Endothelial cell (in vitro differentiated cells): ENCODE measurements at places on chromosomes 2 and 18. TPM values are rescaled to one million over a fixed set of nuclear protein-coding genes. Genes with fewer than 3 reads are reported as not detected.

NT5C1B gene
- total RNA-seq, result not detected

DNA sequence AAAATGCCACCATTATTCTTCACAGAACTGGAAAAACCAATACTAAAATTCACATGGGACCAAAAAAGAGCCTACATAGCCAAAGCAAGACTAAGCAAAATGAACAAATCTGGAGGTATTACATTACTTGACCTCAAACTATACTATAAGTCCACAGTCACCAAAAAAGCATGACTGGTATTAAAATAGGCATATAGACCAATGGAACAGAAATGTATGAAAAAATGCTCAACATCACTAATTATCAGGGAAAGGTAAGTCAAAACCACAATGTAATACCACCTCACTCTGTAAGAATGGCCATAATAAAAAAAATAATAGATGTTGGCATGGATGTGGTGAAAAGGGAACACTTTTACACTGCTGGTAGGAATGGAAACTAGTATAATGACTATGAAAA, 158.6 kb downstream of the CDH2 start:
- no peak overlapping the region for H3K27ac ChIP-seq
- H3K4me3 ChIP-seq, result no peak overlapping the region
- peaks cover 2% of the 10 kb centered on the region for H3K27me3 ChIP-seq

- H3K4me1 ChIP-seq, result peaks cover 8% of the 10 kb centered on the region
- no peak for DNase-seq
- no peak overlapping the region for H3K27ac ChIP-seq
- no peaks in the 10 kb centered on the region for H3K36me3 ChIP-seq
- H3K27me3 ChIP-seq, result peaks cover 2% of the 10 kb centered on the region
- no peak overlapping the region for H3K4me3 ChIP-seq
These were observed 92.4 kb downstream of the KLHL29 start for GRCh38 chr2:23477392-23477791.

GRCh38 chr2:119511989-119512388, 12.3 kb downstream of the SCTR start:
- no peak for DNase-seq
- H3K4me3 ChIP-seq, result no peak overlapping the region
- H3K36me3 ChIP-seq, result no peaks in the 10 kb centered on the region
- no peaks in the 10 kb centered on the region for H3K27me3 ChIP-seq

- H3K36me3 ChIP-seq, result no peaks in the 10 kb centered on the region
- no peaks in the 10 kb centered on the region for H3K27me3 ChIP-seq
- no peak overlapping the region for H3K27ac ChIP-seq
- no peak for DNase-seq
- H3K4me3 ChIP-seq, result no peak overlapping the region
These were observed 724.7 kb downstream of the METTL4 start for GRCh38 chr18:1846640-1847039.

DNA sequence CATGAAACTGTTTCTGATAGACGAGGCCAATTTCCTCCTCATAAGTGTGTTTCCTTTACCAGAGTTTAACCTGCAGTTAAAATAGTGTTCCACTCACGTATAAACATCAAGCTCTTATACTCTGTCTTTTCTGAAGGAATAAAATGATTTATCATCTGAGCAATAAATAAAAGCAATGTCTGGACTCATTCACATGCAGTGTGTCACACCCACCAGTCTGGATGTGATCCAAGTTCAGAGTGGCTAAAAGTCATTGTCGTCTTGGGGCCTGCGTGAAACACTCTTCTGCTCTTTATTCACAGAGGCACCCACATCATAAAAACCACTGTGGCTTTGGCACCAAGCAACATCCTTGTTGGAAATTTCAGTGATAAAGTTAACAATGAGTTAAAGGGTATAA, 19.5 kb upstream of the SLC9A4 start:
- no peaks in the 10 kb centered on the region for H3K4me1 ChIP-seq
- H3K4me3 ChIP-seq, result no peak overlapping the region
- H3K27me3 ChIP-seq, result no peaks in the 10 kb centered on the region
- H3K27ac ChIP-seq, result no peak overlapping the region
- DNase-seq, result no peak
- H3K36me3 ChIP-seq, result no peaks in the 10 kb centered on the region

DNA sequence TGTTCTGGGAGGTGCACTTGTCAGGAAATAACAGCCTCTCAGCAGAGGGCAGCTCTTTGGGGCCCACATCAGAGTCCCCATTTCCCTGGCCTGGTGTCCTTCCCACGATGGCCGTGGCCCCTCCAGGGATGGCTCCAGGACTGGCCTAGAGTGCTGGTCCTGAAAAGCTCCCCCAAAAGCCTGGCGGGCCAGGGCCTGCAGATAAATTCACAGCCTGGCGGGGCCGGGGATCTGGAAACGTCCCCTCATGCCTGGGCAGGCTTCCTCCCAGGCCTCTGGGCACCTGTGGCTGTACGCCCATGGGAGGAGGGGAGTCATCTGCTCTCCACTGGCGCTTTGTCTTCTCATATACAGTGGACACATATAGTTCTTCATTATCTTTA, 52.6 kb upstream of the HS6ST1 start:
- no peaks in the 10 kb centered on the region for H3K36me3 ChIP-seq
- H3K4me1 ChIP-seq, result peaks cover 12% of the 10 kb centered on the region
- no peak overlapping the region for H3K4me3 ChIP-seq
- H3K27me3 ChIP-seq, result peaks cover 3% of the 10 kb centered on the region

GRCh38 chr2:73074110-73075069, 2.9 kb upstream of the SFXN5 start:
- peaks cover 45% of the 10 kb centered on the region for H3K36me3 ChIP-seq
- no peak overlapping the region for H3K4me3 ChIP-seq
- peaks cover 26% of the 10 kb centered on the region for H3K27me3 ChIP-seq

GRCh38 chr2:36960005-36960675, 6.2 kb downstream of the STRN start:
- no peak overlapping the region for H3K27ac ChIP-seq
- no peak overlapping the region for H3K4me3 ChIP-seq

DNA sequence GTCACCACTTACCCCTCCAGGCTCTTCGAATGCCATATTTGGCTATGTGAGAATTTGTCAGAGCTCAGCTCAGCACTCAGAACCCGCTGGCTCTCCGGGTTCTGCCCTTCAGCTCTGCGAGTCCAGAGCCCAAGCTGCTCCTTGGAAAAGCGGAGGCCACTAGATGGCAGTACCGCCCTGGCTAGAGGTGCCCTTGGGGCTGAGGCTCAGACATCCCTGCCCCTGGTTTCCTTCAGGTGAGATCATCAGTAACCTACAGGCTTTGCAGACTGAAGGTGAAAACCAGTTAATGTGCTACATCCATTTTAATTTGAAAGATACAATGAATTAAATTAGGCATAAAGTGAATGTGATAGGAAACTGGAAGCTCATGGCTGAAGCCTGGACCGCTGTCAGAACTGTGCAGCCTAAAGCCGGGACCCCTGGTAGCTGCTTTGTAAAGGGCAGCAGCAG, 285.6 kb downstream of the AGAP1 start:
- peak; percentile 86 for DNase-seq
- H3K36me3 ChIP-seq, result peaks cover 7% of the 10 kb centered on the region
- H3K27ac ChIP-seq, result no peak overlapping the region
- H3K4me1 ChIP-seq, result no peaks in the 10 kb centered on the region
- H3K4me3 ChIP-seq, result no peak overlapping the region

DNA sequence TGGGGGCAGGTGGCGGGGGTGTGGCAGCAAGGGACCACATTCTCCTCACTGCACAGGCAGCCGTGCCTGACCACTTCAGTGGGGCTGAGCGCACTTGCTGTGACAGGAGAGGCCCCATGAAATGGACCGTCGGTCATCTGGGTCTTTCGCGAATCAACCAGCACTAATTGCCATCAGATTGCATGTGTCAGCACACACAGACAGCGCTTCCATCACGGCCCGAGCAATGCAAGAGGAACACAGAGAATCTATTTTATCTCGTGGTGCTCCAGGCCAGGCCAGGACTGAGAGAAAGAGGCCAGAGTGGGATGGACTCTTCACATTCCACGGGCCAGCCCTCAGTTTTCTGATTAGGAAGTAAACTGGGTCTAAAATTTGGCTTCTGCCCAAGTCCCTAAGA, 87.0 kb downstream of the EIPR1 start:
- H3K27me3 ChIP-seq, result no peaks in the 10 kb centered on the region
- no peak for DNase-seq
- peaks cover 13% of the 10 kb centered on the region for H3K36me3 ChIP-seq
- H3K4me3 ChIP-seq, result no peak overlapping the region
- no peak overlapping the region for H3K27ac ChIP-seq

GRCh38 chr2:46913471-46914381, 1.9 kb downstream of the MCFD2 start:
- peak overlapping the region; percentile 98 for H3K4me3 ChIP-seq
- DNase-seq, result peak; percentile 18
- peaks cover 39% of the 10 kb centered on the region for H3K4me1 ChIP-seq
- peaks cover 21% of the 10 kb centered on the region for H3K27me3 ChIP-seq

- no peak overlapping the region for H3K27ac ChIP-seq
- no peak for DNase-seq
- no peaks in the 10 kb centered on the region for H3K36me3 ChIP-seq
These were observed 110.3 kb upstream of the ST6GAL2 start for GRCh38 chr2:106996171-106996769.

SLC38A11 gene
- total RNA-seq, result not detected
